ENCODE measurements at places on chromosomes 13 and 19. TPM values are rescaled to one million over a fixed set of nuclear protein-coding genes. Genes with fewer than 3 reads are reported as not detected.

C19orf85 gene
- total RNA-seq = not detected

DNA sequence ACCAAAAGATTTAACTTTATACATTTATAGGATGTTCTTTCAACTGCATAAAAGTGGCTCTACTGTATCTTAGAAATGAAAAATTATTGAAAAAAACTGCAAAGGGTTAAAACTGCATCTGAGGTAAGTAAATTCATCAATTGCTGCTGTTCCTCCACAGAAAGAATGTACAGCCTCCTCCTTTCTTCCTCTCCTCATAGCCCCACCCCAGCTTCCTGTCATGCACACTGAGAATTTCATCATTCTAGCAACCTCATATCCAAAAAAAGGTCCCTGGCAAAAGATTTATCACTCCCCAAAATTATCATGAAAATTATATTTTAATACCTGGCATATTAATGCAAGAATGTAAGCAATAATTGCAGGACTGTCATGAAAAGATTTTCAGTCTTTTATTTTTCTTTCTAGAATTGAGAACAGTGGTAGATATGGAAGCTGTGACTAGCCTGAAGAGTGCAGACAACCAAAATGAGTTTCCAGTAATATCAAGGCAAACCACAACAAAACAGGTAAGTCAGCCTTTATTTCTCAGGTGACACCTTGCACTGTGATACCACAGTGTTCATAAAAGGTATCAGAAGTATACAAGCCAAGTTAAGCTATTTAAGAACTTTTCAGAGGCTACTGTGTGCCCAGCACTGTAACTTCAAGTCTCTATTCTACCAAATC lies 110.8 kb downstream of the SUCLA2 start:
- no peaks in the 10 kb centered on the region for H3K36me3 ChIP-seq
- H3K27me3 ChIP-seq = no peaks in the 10 kb centered on the region
- no peak overlapping the region for H3K4me3 ChIP-seq

DNA sequence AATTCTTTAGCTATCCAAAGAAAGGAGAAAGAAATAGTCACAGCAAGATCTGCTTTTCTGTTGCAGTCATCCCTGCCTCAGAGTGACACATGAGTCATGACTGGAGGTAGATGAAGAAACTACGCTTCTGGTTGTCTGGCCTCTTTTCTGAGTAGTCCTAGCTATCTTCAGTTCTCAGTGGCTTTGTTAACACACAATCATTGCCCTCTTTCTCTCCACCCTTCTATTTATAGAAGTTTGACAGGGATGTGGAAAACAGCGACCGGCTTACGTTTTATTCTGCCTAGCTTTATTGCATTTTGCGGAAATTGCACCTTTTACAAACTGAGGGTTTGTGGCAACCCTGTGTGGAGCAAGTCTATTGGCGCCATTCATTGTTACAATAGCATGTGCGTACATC lies 26.7 kb downstream of the SPATA13 start:
- no peak overlapping the region for H3K27ac ChIP-seq
- no peak overlapping the region for H3K4me3 ChIP-seq
- no peaks in the 10 kb centered on the region for H3K27me3 ChIP-seq
- H3K4me1 ChIP-seq = no peaks in the 10 kb centered on the region
- no peak for DNase-seq

DNA sequence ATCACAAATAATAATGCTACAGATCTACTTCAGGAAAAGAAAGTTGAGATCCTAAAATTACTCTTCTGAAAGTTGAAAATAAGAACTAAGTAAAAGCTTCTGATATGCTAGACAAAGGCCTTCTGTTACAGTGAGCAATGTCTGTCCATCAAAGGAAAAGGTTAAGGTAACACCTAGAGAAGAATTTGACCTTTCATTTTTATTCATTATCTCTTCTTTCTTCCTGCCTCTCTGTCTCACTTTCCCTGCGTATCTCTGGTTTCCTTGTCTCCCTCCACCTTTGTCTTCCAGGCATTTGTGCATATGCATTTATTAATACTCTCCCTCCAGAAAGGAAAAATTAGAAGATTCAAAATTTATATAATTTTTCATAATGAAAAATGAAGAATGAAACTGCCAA lies 49.0 kb downstream of the ZAR1L start:
- H3K4me3 ChIP-seq = no peak overlapping the region
- no peaks in the 10 kb centered on the region for H3K36me3 ChIP-seq
- no peak overlapping the region for H3K27ac ChIP-seq
- H3K27me3 ChIP-seq = no peaks in the 10 kb centered on the region
- H3K4me1 ChIP-seq = no peaks in the 10 kb centered on the region

DNA sequence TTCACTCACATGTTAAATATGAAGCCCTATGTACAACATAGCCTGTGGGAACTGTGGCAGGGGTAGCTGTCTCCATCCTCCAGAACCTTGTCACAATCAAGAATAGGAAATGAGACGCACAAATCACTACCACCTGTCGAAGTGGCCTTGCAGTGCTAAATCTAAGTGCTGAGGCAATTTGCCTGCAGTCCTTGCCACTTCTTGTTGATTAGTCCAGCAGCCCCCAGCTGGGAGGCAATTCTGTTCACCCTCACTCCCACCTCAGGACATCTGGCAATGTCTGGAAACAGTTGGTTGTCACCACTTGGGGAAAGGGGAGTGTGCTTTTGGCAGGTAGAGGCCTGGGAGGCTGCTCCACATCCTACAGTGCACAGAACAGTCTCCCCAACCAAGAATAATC lies 10.7 kb downstream of the RFX2 start:
- H3K27ac ChIP-seq = peak overlapping the region; percentile 67
- H3K27me3 ChIP-seq = no peaks in the 10 kb centered on the region
- no peak overlapping the region for H3K4me3 ChIP-seq

RINL gene
- 4.5 TPM for total RNA-seq

SIRT2 gene
- 46.4 TPM for total RNA-seq

- no peaks in the 10 kb centered on the region for H3K27me3 ChIP-seq
- DNase-seq = peak; percentile 43
- no peak overlapping the region for H3K27ac ChIP-seq
- H3K4me3 ChIP-seq = peak overlapping the region; percentile 33
- no peaks in the 10 kb centered on the region for H3K4me1 ChIP-seq
- H3K36me3 ChIP-seq = no peaks in the 10 kb centered on the region
Observed at GRCh38 chr13:39603424-39603947, 493 bp upstream of the LHFPL6 start.

DNA sequence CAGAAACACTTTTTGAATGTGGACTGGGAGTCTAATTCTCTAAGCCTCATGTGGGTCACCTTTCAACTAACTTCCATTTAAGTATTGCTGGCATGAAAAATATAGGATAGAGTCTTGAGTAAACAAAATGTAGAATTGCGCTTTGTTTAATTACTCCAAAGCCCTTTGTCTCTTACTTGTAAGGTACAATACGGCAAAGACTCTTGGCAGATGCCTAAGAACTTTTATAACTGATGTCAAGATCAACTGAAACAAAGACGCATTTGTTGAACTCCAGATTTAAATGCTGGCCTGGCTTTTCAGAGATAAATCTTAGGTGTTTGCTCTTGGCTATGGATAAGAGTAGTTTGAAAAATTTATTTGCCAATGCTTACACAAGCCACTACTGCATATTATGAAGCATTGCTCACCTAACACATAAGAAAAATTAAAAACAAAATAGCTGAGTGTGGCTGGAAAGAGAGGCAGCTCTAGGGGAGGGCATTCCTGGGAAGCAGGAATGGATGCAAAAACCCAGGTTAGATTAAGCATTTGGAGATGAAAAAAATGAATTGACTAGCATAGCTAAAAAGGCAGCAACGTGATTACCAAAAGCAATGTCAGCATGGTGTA lies 107.3 kb upstream of the STARD13 start:
- H3K4me1 ChIP-seq = no peaks in the 10 kb centered on the region
- no peak overlapping the region for H3K4me3 ChIP-seq
- no peaks in the 10 kb centered on the region for H3K27me3 ChIP-seq
- H3K36me3 ChIP-seq = no peaks in the 10 kb centered on the region

- H3K27me3 ChIP-seq = no peaks in the 10 kb centered on the region
- DNase-seq = no peak
- no peak overlapping the region for H3K4me3 ChIP-seq
- no peaks in the 10 kb centered on the region for H3K36me3 ChIP-seq
- H3K4me1 ChIP-seq = peaks cover 4% of the 10 kb centered on the region
Observed at GRCh38 chr13:96193728-96194310, 103.9 kb downstream of the HS6ST3 start.

DNA sequence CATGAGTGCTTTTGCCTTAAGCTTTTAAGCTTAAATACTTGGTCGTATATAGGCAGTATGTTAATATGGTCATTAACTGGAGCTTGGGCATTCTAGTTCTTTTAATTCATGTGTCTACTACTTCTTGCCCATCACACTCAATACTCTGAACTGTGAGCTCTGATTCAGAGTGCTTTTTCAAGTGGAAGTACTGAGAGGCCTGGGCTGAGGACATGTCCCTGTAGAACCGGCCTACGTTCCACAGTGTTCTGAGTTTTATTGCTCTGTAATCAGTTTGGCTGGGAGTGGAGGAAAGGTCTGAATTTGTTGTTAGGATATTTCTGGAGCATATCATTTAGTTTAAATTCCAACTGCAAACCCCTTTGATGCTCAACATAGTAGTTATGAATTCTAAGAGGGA lies 1744.8 kb upstream of the MIR17HG start:
- H3K4me1 ChIP-seq = no peaks in the 10 kb centered on the region
- no peaks in the 10 kb centered on the region for H3K36me3 ChIP-seq
- DNase-seq = no peak
- H3K27ac ChIP-seq = no peak overlapping the region
- no peaks in the 10 kb centered on the region for H3K27me3 ChIP-seq

- no peak for DNase-seq
- H3K36me3 ChIP-seq = no peaks in the 10 kb centered on the region
- H3K27me3 ChIP-seq = no peaks in the 10 kb centered on the region
- H3K27ac ChIP-seq = no peak overlapping the region
- H3K4me1 ChIP-seq = peaks cover 13% of the 10 kb centered on the region
Observed at GRCh38 chr19:47658431-47659348, 49.8 kb downstream of the BICRA start.

- peaks cover 4% of the 10 kb centered on the region for H3K4me1 ChIP-seq
- no peaks in the 10 kb centered on the region for H3K36me3 ChIP-seq
- no peak overlapping the region for H3K4me3 ChIP-seq
- no peak overlapping the region for H3K27ac ChIP-seq
- DNase-seq = no peak
Observed at GRCh38 chr19:48203222-48203793, 32.8 kb downstream of the ZSWIM9 start.

CACNG7 gene
- not detected for total RNA-seq

ZNF90 gene
- 2.5 TPM for total RNA-seq

ZGLP1 gene
- total RNA-seq = 1.5 TPM

CCL25 gene
- 0.78 TPM for total RNA-seq

ZNF83 gene
- total RNA-seq = 36.8 TPM

- no peak for DNase-seq
- H3K27ac ChIP-seq = no peak overlapping the region
- no peaks in the 10 kb centered on the region for H3K36me3 ChIP-seq
Observed at GRCh38 chr19:29432677-29433076, 93.1 kb upstream of the VSTM2B start.

GRCh38 chr19:16416991-16417390 lies 54.8 kb downstream of the EPS15L1 start:
- DNase-seq = no peak
- H3K36me3 ChIP-seq = no peaks in the 10 kb centered on the region
- H3K27ac ChIP-seq = peak overlapping the region; percentile 32
- H3K27me3 ChIP-seq = no peaks in the 10 kb centered on the region

DNA sequence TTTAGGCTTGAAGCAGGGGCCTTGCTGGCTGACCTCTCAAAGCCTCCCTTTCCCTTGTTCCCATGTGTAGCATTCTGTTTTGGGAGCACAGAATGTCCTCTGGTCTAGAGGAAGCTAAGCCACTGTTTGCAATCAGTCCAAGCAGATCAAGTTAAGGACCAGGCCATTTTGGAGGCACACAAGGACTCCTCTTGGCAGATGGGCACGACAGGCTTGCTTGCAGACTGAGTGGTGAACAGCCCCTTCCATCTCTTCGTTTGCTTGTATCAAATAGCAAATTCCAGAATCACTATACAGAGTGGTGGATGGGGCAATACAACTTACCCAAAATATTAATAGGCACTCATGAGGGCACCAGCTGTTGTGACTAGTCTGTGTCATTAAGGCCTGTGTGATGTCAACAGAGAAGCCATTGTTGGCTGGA lies 215.5 kb upstream of the SERP2 start:
- H3K4me3 ChIP-seq = no peak overlapping the region
- no peaks in the 10 kb centered on the region for H3K27me3 ChIP-seq
- DNase-seq = no peak
- H3K36me3 ChIP-seq = no peaks in the 10 kb centered on the region
- no peak overlapping the region for H3K27ac ChIP-seq

GRCh38 chr13:40781717-40782116 lies 7.7 kb upstream of the SLC25A15 start:
- H3K36me3 ChIP-seq = no peaks in the 10 kb centered on the region
- no peaks in the 10 kb centered on the region for H3K27me3 ChIP-seq
- H3K27ac ChIP-seq = no peak overlapping the region
- H3K4me1 ChIP-seq = peaks cover 5% of the 10 kb centered on the region

DNA sequence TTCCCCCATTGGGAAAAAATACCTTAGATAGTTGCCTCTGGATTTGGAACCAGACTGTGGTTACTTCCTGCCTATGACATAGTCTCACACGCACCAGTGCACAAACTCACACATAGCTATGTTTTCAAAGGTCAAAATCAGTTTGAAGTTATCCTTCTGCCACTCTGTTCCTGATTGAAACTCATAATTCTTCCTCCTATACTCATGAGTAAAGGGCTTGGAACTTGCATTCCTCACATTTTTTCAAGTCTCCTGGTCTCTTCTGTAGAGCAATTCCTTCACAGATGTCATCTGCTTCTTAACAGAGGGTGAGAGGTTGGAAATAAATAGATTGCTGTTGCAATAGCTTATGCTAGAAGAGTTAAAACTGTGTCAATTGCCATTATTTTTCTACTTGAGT lies 18.6 kb upstream of the POSTN start:
- H3K4me3 ChIP-seq = no peak overlapping the region
- no peak overlapping the region for H3K27ac ChIP-seq
- no peaks in the 10 kb centered on the region for H3K27me3 ChIP-seq
- DNase-seq = no peak
- H3K36me3 ChIP-seq = no peaks in the 10 kb centered on the region
- H3K4me1 ChIP-seq = no peaks in the 10 kb centered on the region

IL4I1 gene
- total RNA-seq = 0.33 TPM

- no peaks in the 10 kb centered on the region for H3K4me1 ChIP-seq
- no peak for DNase-seq
- no peaks in the 10 kb centered on the region for H3K36me3 ChIP-seq
- H3K27ac ChIP-seq = no peak overlapping the region
Observed at GRCh38 chr13:80584785-80585184, 243.9 kb upstream of the SPRY2 start.

DNA sequence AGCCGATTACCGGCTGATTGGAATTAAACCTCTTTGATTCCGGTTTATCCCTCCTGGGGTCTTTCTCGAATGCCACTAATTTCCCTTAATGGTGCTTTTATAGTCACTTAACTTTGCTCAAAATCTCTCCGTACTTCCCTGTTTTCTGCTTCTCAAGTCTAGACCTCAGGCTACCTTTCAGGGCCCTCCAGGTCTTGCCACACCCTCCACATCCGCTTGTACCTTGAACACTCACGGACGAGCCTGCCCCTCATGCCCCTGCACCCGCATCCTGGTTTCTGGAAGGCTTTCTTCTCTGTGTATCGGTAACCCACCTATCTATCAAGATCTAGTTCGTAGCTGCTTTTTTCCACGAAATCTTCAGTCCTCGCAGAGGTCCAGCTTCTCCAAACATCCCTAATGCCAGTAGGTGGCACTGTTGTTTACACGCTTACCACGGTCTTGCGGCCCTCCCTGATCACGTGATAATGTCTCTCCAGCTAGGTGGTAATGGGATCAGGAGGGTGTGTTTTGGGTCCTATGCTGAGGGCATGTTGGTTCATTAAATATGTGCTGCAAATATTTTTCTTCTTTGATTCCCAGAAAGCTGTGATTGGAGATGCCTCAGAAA lies 13.8 kb downstream of the ATP12A start:
- H3K27me3 ChIP-seq = peaks cover 6% of the 10 kb centered on the region
- no peaks in the 10 kb centered on the region for H3K36me3 ChIP-seq
- no peaks in the 10 kb centered on the region for H3K4me1 ChIP-seq
- peak; percentile 40 for DNase-seq
- H3K4me3 ChIP-seq = no peak overlapping the region

NXNL1 gene
- 0.92 TPM for total RNA-seq

ANKRD24 gene
- total RNA-seq = 3.2 TPM

Measured in adrenal gland (tissue), 19 donors.